NCI-H526 treated with DMSO at 0.1 percent for 48 hours (cell line): ENCODE measurements at places on chromosomes 6 and 20.

DNA sequence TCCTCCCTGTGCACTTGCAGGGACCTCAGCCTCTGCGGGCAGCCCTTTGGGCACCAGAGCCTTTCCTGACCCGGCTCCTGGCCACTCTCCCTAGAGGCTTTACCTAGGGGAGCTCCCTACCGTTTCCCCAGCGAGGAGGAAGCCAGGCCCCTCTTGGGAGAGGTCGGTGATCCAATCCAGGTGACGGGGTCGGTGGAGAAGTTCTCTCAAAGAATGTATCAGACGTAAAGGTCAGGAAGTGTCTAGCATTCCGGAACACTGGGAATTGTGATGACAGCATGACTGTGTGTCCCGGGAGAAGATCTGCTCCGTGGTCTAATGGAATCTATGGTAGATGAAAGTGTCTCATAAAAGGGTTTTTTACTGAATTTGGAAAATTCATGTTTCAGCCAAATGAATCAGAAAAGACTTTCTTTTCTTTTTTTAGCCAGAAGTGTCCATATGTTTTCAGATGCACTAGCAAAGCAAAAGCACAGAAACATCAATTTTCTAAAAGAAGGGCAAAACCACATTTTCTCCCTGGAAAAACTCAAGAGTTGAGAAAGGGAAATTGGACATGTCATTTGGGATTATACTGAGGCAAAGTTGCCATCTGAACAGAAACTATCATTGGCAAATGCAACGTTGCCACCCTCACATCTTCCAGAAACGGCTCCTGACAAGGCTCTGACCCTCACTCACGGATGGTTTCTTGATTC, 289.4 kb downstream of the THBS2 start:
- no peak for DNase-seq

- no peak for DNase-seq
Observed at GRCh38 chr20:47296950-47297349, 59.5 kb downstream of the ZMYND8 start.

GRCh38 chr6:165403006-165403595, 93.7 kb upstream of the C6orf118 start:
- no peak for DNase-seq

DNA sequence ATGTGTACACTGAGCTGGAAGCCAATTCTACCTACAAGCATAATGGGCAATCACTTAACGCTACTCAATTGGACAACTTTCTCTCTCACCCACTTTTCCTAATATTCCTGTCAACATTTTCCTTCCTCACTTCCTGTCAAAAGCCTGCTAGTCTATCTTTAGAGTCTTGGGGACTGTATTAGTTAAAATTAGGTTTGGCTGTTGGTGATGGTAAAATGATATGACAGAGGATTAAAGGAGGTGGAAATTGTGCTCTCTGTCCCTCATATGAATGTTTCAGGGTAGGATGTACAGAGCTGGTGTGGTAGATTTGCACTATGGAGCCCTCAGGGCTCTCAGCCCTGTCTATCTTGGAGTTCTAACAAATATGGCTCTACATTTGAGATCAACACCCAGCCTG, 129.7 kb downstream of the CEP57L1 start:
- DNase-seq, result no peak
